ENCODE measurements at places on chromosomes 5 and 9.
A peak's percentile ranks its signal among the peaks of the same experiment; 100 is the strongest.

- DNase-seq, result no peak
Measured at GRCh38 chr5:115869256-115869795, 27.6 kb downstream of the AP3S1 start.

DNA sequence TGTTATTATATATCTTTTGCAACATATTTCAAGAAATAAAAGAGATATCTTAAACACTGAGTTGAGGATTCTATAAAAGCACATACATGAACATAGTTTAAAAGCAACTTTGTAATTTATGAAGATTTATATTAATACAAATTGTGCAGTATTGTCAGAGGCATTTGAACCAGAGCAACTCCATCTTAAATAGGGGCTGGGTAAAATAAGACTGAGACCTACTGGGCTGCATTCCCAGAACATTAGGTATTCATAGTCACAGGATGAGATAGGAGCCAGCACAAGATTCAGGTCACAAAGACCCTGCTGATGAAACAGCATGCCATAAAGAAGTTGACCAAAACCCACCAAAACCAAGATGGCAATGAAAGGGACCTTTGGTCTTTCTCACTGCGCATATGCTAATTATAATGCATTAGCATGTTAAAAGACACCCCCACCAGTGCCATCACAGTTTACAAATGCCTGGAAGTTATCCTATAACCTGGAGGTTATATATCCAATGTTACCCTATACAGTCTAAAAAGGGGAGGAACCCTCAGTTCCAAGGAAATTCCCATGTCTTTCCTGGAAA lies 320.2 kb downstream of the FAM170A start:
- no peak for DNase-seq

GRCh38 chr9:6234014-6234413 lies 18.4 kb downstream of the IL33 start:
- no peak for DNase-seq

DNA sequence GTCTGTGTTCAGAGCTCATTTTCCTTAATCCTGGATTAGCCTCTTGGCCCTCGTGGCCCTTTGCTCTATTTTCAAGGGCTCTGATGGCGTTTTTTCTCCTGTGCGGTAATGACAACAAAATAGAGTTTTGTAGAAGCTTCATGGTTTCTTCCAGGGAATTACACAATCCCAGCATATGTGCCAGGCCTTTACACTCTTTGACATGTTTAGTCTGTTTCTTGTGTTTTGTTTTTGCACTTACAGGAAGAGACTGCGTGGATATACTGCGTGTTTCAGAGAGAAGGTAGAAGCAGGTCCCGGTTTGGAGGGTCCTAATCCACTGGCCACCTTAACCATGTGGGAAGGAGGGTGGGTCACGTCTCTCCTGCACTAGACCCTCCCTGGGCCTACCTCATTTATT lies 400.2 kb upstream of the IRX4 start:
- DNase-seq, result no peak

DNA sequence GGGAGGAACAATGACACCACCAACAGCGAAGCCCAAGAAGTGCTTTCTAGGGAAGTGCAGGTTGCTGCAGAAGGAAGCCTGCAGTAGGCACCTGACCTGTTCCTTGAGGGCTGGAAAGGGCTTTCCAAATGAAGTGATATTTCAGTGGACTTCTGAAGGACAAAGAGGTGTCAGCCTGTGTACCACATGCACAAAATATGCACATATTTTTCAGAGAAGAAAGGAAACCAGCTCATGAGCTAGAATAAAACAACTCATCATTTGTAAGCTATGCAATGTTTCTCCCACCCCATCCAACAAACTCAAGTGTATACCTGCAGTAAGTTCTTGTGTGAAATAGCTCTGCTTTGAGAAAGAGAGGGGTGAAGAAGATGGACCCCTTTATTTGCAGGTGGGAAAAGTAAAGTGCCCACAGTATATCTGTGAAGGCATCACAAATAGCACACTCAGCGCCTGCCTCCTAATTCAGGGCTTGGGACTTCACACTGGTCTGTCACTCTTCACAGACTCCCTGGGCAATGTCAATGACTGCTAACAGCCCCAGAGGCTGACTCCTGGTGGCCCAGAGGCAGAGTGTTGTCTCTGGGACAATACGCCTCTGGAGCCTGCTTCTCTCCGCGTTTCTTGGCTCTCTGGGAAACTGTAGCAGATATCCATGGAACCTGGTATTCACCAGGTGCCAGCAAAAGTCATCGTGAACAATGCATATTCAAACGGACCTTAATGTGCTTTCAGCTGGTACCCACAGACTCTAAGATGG lies 198.1 kb upstream of the EFNA5 start:
- DNase-seq, result no peak

DNA sequence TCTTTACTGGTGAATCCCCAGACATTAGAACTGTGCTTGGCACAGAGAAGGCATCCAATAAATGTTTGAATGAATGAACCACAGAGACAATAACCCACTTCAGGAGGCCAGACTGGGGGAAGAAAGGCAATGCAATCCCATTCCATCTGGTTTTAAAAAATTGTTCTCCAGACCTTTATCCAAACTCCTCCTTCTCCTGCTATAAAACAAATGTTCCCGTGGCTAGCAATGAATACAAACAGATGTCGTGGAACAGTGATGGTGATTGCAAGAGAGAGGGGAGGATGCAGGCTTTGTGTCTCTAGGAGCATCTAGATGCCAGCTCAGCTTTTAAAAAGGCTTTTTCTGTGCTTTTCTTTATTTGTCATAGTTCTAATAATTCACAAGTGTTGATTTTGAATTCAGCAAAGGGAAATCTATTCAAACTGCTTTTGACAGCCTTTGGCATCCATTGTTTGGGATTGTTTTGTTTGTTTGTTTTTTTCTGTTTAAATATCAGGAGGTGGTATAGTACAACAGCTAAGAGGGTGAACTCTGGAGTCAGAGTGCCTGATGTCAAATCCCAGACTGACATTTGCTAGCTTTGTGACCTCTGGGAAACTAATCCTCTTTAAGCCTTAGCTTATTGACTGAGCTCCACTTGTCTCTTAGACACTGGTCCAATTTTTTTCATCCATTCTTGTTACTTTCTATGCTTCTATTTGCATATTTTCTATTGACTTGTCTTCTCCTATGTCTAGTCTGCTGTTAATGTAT lies 59.1 kb downstream of the TNFSF15 start:
- no peak for DNase-seq

DNA sequence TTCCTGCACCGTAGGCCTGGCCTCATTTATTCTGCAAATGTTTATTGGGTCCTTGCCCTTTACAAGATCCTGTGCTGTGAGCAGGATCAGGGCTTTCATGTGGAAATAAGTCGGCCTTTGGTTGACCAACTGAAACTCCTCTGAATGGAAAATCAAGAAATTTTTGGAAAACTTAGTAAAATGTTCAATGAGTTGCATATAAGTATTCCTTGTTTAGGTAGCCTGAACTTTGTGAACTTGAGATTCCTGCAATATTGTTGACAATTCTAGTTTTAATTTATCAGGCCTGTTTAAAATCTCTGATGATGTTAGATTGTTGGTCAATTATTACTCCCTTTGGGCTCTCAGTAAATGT lies 1.1 kb downstream of the MAML1 start:
- peak; percentile 45 for DNase-seq

GRCh38 chr9:106639873-106640568 lies 222.9 kb upstream of the ZNF462 start:
- no peak for DNase-seq

- DNase-seq, result no peak
Measured at GRCh38 chr5:16025681-16026080, 153.9 kb downstream of the MARCHF11 start.

DNA sequence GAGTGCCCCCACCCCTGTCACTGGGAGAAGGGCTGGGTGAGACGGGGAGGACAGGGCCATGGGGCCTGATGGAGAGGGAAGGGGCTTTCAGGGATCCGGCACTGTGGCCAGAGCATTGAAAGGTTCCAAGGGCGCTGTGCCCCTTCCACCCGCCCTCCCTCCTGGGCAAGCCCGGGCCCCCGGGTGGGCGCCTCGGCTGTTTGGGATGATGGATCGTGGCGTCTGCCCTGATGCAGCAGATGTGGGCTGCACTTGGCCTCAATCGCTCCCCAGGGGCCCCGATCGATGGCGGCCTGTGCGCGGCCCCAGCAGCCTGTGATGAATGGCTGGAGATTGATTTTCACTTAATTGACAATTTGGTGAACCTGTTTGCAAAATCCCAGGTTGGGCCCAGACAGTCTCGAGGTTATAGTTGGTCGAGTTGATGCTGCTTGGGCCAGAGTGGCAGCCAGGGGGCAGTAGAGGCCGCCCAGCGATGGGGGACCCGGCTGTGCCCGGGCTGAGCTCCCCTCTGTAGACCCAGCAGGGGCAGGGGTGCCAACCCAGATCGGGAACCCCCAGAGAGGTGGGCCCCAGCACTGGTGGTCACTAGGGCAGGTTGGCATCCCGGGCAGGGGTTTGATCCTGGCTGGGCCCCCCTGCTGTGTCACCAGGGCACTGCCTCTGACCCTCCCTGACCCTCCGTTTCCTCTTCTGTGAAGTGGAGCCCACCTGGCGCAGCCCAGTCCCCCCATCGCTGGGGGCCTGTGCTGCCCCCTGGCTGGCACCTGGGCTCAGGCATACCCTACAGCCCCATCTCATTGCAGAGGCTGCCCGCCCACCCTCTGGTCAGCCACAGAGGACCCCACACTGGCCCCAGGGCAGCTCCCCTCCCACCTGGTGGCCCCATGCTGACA lies 34.7 kb downstream of the LHX3 start:
- DNase-seq, result no peak

GRCh38 chr5:9774472-9775079 lies 144.4 kb upstream of the TAS2R1 start:
- peak; percentile 45 for DNase-seq

DNA sequence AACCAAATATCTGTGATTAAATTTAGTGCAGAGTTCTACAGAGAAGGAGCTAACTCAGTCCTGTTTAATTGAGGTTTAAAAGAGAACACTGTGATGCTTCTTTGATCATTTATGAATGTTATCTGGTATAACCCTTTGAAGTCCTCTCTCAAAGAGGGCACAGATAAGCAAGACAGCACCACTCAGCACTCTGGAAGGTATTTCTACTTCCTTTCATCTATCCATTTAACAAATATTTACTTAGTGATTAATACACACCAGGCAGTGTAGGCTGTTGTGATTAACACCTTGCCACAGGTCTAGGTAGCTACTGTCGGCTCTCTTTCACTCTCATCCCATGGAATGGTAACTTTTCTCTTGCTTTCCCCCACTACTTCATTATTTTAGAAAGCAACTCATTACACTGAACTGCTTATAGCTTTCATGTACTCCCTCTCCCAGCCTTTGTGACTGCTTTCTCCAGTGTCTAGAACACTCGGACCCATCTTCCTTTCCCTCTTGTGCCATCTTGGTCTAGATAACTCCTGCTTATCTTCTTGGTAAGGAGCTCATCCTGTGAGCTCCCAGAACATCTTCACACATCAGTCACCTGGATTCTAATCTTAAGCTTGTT lies 54.7 kb downstream of the GLDC start:
- no peak for DNase-seq

GRCh38 chr9:78031444-78031892 lies at the start of gene GNAQ:
GNAQ (minus strand) TSS chr9:78031811; CDS start chr9:78031235, 576 bp downstream.
- no peak for DNase-seq

GRCh38 chr9:72363908-72364678 lies 915 bp downstream of the ZFAND5 start:
- peak; percentile 63 for DNase-seq

- no peak for DNase-seq
Measured at GRCh38 chr5:74152625-74153254, 487.8 kb downstream of the ENC1 start.

DNA sequence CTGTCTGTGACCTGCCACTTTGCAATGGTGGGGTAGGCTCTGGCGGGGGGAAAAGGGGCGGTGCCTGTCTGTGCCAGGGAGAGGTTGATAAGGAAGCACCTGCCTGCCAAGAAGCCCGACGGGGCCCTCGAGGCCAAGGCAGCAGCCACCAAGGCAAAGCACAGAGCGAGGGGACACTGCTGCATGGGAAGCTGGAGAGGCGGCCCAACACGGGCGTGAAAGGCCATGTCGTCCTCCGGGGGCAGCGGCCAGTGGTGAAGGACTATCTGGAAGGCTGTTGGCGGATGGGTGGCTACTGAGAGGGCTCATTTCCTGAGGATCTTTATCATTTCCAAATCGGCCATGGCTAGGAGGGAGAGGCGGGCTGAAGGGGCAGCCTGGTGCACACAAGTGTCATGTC lies 66.4 kb downstream of the OTULIN start:
- no peak for DNase-seq

- no peak for DNase-seq
Measured at GRCh38 chr9:96486386-96487028, 36.5 kb downstream of the HABP4 start.

DNA sequence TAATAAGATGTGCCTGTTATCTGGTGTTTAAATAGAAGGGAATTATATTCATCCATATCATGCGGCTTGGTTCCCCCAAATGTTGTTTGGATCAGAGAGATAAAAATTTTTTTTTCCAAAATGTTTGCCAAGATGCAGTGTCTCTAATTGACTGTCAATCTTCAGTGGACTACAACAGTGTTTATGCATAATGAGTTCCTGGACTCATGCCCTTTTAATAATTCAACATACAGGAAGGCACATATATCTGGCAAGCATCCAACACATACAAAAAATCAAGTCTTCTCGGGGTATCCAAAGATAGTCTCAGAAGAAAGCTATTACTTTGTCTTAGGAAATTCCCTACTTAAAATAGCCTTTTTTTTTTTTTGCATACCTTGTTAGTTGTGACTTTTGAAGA lies 1534.7 kb downstream of the EFNA5 start:
- DNase-seq, result no peak

DNA sequence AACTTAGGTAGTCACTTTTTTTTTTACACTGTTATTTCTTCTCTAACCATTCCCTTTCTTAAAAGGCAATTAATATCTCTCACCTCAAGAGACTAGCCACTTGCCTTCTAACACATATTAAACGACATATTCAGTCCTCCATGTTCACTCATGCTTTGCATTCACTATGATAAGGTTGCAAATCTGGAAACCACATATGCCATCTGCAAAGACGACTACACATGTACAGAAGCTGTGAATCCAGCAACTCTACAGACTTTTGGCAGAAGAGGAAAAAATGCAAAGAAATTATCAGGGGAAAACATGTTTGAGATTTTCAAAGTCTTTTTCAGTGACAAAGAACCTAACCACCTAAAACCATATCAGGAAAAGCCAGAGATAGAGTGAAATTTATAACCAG lies 112.1 kb downstream of the EPB41L4A start:
- no peak for DNase-seq

DNA sequence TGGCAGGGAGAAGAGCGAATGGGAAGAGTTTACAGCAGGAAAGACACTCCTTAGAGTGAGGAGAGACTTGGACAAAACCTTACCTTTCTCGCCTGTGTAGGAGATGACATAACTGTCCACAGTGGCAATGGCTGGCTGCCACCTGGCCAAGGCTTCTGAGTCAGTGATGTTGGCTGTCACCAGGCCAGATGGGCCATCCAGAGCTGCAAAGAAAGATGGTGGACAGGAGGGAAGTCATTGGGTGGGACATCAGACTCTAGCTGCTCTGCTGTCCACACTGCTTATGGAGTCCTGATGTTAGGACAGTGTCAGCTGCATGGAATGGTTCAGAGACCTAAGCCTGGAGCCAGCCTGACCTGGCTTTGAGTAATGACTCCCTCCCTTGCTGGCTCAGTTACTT lies 79.8 kb downstream of the TNC start:
- DNase-seq, result no peak

- no peak for DNase-seq
Measured at GRCh38 chr5:180352116-180353047, 754 bp downstream of the GFPT2 start.
